Activated CD8-positive, alpha-beta memory T cell treated with anti-CD3 and anti-CD28 coated beads for 1 hour (primary cell): ENCODE measurements at places on chromosomes 7 and 10.
A peak's percentile ranks its signal among the peaks of the same experiment; 100 is the strongest.

- DNase-seq = no peak
These were observed 135.6 kb downstream of the RPS24 start for GRCh38 chr10:78169214-78169613.

GRCh38 chr7:20730611-20731010, 56.1 kb downstream of the SP8 start:
- DNase-seq = no peak

GRCh38 chr7:150811-151221, 41.6 kb upstream of the FAM20C start:
- DNase-seq = no peak

GRCh38 chr7:88480896-88481295, 174.2 kb upstream of the STEAP4 start:
- DNase-seq = no peak

GRCh38 chr10:48639632-48640031, 34.8 kb upstream of the ARHGAP22 start:
- DNase-seq = no peak

GRCh38 chr7:111840528-111840927, 278.2 kb upstream of the IMMP2L start:
- no peak for DNase-seq

DNA sequence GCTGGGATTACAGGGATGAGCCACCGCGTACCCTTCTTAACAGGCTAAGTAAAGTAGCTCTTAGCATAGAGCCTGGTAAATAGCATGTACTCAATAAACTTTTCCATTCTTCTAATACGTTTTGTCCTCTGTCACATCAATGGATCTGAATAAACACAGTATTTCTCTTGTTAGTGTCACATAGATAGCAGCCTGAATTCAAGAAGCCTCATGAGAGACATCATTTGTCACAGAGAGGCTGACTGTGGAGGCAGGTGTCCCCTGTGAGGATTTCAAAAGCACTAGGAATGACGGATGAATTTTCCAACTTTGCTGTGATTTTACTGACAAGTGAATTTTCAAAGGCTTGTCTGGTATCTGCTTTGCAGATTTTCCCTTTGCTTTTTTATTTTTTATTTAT, 82.6 kb upstream of the CDC14C start:
- no peak for DNase-seq

GRCh38 chr10:82796510-82796909, 921.5 kb downstream of the NRG3 start:
- DNase-seq = no peak

DNA sequence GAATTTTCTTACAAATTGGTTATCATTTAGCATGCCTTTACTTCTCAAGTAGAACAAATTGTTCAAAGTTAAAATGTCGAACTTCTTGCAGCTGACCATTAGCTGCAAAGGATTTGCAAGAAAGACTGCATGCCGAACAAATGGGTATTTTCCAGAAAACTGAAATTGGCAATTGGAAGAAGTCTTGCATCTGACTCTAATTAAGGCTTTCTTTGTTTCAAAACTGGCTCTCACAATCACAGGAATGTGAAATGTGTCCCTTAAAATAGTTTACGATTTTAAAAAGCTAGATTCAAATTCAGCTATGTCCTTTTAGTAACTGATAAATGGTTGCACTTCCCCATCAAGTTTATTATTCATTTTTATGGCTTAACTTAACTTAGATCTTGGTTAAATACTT, 207.9 kb downstream of the ARL4A start:
- DNase-seq = no peak

GRCh38 chr10:107894516-107894915, 730.0 kb upstream of the SORCS1 start:
- DNase-seq = no peak

- DNase-seq = no peak
These were observed 89.6 kb downstream of the PODXL start for GRCh38 chr7:131466735-131467365.

GRCh38 chr7:151135525-151135845, 32.0 kb downstream of the GBX1 start:
- no peak for DNase-seq

DNA sequence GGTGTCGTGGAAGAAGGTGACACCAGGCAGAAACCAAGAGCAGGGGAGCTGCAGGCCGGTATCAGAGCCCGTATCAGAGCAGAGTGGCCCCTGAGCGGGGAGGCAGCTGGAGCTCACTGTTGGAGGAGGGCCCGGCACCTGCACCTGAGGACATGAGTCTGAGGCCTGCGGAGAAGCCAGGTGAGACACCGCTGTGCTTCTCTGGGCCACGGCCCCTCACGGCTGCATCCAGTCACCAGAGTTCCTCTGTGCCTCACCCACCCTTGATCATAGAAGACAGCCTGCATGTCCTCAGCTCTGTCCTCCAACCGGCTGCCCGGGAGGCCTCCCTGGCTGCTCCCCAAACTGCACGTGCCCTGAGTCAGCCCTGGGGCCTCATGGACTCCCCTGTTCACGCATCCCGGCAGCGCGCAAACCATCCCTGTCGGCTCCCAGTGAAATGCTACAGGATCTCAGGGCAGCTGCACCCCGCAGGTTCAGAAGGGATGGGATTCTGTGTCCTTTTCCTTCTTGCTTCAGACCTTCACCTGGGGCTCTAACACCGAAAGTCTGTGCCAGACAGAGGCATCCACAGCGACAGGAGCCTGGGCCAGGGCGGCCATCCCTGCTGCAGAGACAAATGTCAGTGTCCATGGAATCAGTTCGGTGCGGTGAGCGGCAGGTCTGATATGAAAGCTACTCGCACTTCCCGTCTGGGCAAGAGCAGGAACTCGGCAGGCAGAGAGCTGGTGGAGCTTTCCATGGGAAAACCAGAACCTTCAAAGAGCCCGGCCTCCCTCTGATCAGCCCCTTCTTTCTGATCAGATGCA, 111.9 kb upstream of the FAM20C start:
- no peak for DNase-seq

DNA sequence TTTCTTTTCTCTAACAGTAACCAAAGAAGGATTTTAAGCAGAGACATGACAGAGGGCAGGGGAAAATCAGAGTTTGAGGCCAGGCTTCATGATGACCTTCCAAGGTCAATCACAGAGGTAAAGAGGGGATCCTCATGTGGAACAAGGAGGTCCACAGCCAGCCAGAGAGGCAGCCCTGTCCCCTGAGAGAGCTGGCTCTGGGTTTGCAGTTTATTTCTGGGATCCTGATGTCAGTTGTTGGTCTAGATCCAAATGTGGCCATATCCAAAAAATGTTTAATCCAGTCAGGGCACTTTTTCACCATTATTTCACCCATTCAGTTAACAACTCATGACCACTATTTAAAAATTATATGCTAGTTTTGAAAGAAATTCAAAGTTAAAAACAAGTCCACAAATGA, 45.6 kb downstream of the GPR141 start:
- no peak for DNase-seq

DNA sequence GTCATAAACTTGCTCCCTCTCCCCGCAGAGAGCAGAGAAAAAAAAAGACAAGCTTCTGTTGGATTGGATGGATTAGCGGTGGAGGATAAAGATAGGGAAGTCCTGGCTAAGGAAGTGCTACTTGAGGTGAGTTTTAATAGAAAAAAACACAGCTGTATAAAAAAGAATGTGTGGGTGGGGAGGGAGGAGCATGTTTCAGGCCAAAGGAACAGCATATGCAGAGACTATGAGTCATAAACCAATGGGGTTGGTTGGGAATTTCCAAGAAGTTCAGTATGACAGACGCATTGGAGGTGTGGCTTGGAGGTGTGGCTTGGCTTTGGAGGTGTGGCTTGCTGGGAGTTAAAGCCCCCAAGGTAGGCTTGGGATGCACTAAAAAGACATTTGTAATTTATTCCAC, 103.0 kb upstream of the LSM8 start:
- DNase-seq = no peak

- peak; percentile 7 for DNase-seq
These were observed 19.7 kb upstream of the CCSER2 start for GRCh38 chr10:84308481-84309304.

DNA sequence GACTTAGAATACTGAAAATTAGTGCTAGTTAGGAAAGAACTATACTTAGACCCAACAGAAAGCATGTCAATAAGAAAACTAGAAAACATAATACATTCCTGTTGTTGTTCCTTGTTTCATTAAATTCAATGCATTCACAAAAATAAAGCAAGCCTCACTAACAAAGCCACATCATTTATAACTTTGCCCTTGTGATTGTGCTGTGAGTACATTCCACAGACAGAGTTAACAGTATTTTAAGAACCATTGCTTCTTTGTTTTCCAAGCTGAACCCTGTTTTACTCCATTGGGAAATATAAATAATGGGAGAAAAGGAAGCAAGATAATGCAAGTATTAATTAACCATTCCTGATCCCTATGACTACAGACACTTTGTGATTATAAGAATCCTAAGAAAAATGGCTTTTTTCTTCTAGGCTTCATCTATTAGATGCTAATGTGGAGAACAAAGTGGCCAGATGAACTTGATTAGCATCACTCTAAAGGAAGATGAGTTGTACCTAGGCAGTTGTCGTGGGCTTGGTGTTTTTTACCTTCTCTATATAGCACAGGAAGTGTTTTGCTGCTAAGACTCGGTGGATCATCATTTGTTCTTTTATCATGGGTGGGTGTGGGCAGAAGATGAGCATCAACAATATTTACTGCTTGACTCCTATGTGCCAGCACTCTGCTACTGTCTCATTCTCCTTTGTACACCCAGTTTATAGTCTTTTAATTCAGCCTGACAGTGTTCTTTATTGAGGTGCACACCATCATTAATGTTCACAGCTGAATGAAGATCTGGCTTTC, 34.2 kb upstream of the ZNRF2 start:
- no peak for DNase-seq

- DNase-seq = no peak
These were observed 137.2 kb upstream of the RSU1 start for GRCh38 chr10:16954280-16955030.

DNA sequence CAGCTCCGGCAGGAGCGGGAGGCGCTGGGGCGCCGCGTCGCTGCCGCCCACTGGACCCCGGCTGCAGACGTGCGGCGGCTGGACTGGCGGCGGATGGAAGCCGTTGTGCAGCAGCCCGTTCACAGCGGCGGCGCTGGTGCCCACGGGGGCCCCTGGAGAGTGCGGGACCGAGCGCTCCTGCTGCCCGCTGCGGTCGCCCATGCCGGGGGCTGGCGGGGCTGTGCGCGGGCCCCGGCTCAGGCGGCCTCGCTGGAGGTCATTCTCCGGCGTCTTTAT, 413 bp downstream of the PANK1 start:
- peak; percentile 7 for DNase-seq

DNA sequence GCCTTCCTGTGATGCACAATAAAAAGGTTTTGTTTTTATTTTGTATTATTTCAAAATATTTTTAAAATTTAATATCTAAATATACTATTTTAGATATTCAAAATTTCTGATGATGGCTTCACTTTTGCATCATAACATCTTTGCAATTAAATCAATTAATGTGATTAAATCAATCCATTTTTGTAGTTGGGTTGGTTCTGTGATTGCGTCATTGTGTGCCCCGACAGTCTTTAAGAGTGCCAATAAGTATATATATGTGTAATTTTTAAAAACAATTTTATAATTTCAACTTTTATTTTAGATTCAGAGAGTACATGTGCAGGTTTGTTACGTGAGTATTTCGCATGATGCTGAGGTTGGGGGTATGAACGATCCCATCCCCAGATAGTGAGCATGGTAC, 70.5 kb downstream of the SEPTIN14 start:
- DNase-seq = no peak

- no peak for DNase-seq
These were observed 5.6 kb upstream of the IFIT2 start for GRCh38 chr10:89296220-89296648.
